Fibroblast of skin of right quadriceps (primary cell): ENCODE measurements at places on chromosomes 5 and 9.

DNA sequence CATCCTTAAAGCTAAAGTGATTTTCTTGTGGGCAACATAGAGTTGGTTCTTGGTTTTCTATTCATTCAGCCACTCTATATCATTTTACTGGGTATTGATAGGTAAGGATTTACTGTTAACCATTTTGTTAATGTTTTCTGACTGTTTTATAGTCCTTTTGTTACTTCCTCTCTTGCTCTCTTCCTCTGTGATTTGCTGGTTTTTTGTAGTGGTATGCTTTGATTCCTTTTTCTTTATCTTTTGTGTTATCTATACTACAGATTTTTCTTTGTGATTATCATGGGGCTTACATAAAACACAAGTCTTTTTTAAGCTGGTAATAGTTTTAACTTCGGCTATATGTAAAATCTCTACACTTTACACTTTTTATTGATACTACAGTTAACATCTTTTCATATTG is 43.3 kb downstream of the CREBRF start:
- no peak for DNase-seq

DNA sequence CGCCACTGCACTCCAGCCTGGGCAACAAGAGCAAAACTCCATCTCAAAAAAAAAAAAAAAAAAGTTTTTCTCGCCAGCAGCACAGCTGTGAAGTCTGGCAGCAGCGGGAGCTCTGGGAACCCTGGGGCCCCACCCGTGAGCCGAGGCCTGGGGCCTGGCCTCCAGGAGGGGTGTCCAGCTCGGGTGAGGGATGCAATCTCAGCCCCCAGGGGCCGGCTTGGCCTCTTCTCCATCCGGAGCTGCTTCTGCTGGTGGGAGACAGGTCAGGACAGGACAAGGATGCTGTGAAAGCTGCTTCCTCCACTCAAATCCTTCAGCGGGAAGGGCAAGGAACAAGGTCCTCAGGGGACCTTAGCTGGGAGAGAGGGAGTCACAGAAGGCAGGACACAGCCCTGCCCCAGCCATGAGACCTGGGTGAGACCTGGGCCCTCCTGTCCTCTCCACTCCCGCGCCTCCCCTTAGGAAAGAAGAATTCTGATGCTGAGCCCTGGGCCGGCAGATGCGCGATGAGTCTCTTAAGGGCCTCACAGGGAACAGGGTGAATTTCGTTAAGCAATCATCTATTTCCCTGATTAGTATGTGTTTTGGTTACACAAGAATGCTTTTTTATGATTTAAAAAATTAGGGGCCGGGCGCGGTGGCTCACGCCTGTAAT is 30.6 kb downstream of the PLPP7 start:
- DNase-seq = no peak

- peak; percentile 85 for DNase-seq
Observed at GRCh38 chr5:73296772-73297171, 123.8 kb downstream of the TMEM174 start.

DNA sequence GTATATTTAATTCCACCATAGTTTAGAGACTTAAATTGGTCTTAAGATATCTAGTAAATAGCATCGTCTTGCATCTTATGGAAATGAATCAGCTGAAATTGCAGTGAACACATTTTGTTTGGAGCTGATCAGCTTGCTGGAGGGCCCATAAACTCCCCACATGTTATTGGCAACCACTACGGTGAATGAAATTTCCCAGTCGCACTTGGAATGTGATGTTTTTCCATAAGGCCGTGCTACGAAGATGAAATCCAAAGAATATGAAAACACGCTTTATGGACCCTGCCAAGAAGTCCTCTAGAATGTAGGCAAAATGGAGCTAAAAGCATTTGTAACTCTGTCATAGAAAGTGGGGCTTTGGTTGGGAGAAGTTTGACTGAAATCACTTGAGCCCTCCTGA is 572.1 kb downstream of the ACTL7B start:
- no peak for DNase-seq

- peak; percentile 78 for DNase-seq
Observed at GRCh38 chr9:136551401-136552116, 5.7 kb upstream of the NOTCH1 start.

DNA sequence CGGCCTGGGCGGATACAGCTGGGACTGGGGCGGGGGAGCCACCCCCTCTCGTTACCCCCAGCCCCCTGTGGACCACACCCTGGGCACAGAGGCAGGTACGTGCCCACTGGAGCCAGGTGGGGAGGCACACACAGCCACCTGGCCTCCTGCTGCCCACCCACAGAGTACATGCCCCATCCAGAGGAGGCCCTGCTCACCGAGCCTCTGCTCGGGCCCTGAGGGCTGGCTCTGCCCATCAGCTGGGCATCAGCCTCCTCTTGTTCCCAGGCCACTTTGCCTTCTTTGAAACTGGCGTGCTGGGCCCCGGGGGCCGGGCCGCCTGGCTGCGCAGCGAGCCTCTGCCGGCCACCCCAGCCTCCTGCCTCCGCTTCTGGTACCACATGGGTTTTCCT is 6.3 kb downstream of the MAMDC4 start:
- DNase-seq = no peak

- no peak for DNase-seq
Observed at GRCh38 chr9:108842610-108843295, 13.0 kb downstream of the ACTL7B start.

DNA sequence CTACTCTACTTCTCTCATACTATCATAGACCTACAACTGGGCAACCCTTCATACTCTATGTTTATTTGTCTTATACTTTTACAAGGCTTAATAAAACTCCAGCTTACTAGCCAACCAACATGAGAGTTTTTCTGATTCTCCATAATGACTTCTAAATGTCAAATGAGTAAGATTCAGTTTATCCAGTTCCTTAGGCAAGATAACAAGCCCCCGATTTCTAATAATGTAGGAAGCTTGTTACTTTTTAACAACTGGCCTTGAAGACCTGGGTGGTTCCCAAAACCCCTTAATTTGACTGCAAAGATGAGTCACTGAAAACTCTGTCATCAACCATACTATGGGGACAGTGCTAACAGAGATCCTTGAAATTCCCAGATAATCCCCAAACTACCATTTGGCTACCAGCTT is 294.6 kb upstream of the ACTBL2 start:
- DNase-seq = peak; percentile 32

DNA sequence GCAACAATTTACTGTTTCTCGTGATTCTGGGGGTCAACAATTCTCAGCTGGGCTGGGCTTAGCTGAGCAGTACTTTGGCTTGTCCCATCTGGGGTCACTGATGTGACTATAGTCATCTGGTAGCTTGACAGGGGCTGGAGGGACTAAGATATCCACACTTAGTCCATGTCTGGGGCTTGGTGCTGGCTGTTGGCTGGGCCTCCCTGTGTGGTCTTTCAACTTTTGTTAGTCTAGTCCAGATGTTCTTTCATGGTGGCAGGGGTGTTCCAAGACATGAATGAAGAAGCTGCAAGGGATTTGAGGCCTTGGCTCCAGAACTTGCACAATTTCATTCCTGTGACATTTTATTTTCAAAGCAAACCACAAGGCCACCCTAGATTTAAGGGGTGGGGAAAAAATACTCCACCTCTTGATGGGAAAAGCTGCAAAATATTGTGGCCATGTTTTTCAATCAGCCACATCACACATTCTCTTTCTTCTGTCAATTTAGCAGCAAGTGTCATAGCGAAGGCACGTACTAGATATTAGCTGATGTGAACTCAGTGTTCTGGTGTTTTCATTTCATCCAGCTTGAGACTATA is 59.2 kb downstream of the TSSK1B start:
- DNase-seq = no peak
